Osteoblast (primary cell): ENCODE measurements at places on chromosomes 2 and 18. TPM values are rescaled to one million over a fixed set of nuclear protein-coding genes. Genes with fewer than 3 reads are reported as not detected.

DNA sequence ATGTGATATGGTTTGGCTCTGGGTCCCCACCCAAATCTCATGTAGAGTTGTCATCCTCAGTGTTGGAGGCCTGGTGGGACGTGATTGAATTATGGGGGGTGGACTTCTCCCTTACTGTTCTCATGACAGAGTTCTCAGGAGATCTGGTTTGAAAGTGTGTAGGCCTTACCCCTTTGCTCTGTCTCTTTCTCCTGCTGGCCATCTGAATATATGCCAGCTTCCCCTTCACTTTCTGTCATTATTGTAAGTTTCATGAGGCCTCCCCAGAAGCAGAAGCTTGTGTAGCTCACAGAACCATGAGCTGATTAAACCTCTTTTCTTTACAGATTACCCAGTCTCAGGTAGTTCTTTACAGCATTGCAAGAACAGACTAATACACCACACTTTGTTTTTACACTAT lies 222.3 kb downstream of the DOK6 start:
- H3K4me3 ChIP-seq = no peak overlapping the region
- no peak overlapping the region for H3K27ac ChIP-seq
- H3K4me1 ChIP-seq = no peaks in the 10 kb centered on the region

GRCh38 chr2:46375566-46376125 lies 78.4 kb downstream of the EPAS1 start:
- H3K27ac ChIP-seq = no peak overlapping the region
- no peaks in the 10 kb centered on the region for H3K4me1 ChIP-seq
- H3K4me3 ChIP-seq = no peak overlapping the region
- H3K27me3 ChIP-seq = no peaks in the 10 kb centered on the region
- DNase-seq = peak; percentile 68
- peaks cover 88% of the 10 kb centered on the region for H3K36me3 ChIP-seq

GRCh38 chr2:215791481-215791937 lies 221.8 kb downstream of the MREG start:
- no peak for DNase-seq
- H3K27me3 ChIP-seq = no peaks in the 10 kb centered on the region
- peaks cover 38% of the 10 kb centered on the region for H3K4me1 ChIP-seq
- no peak overlapping the region for H3K27ac ChIP-seq
- H3K36me3 ChIP-seq = no peaks in the 10 kb centered on the region

DNA sequence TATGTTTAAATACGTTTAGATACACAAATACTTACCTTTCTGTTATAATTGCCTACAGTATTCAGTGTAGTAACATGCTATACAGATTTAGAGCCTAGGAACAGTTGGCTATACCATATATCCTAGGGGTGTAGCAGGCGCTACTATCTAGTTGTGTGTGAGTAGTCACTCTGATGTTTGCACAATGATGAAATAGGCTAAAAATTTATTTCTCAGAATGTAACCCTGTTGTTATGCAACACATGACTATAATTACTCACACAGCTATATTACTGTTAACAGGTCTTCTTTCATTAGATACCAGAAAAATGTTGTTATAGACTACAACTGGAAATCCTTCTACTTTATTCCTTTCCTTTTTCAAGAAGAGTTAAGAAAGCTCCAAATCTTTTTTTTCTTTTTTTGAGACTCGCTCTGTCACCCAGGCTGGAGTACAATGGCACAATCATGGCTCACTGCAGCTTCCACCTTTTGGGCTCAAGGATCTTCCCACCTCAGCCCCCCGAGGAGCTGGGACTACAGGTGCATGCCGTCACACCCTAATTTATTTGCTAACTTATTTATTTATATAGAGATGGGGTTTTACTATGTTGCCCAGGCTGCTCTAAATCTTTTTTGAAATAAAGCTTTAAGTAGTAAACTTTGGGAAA lies 48.5 kb downstream of the C2orf74 start:
- H3K4me1 ChIP-seq = peaks cover 16% of the 10 kb centered on the region
- peak overlapping the region; percentile 62 for H3K27ac ChIP-seq
- DNase-seq = peak; percentile 13
- no peaks in the 10 kb centered on the region for H3K27me3 ChIP-seq

DNA sequence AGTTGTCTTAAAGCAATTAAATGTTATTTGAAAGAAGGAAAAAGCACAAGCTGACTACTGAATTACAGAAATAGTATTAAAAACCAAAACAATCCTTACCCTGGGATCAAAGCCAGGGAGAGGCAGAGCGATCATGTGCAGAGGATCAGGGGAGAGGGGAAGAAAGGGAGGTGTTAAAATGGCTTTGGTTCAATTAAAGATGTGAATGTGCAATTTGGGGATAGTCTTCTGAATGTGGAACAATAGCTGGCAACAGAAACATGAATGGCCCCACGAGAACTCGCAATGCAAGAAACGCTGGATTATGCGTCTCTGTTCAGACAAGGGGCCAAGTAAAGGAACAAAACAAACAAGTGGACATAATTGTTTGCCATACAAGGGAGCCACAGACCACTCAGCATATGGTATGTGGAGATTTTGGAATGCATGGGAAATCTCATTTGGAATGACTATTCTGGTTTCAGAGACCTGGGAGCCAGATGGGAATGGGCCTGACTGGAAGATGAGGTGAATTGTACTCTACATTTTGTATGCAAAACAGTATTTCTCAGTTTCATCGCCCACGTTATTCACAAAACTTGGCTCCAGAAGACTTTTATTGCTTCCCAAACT lies 155.4 kb downstream of the SLC4A3 start:
- DNase-seq = no peak
- H3K4me1 ChIP-seq = no peaks in the 10 kb centered on the region

- H3K4me1 ChIP-seq = peaks cover 42% of the 10 kb centered on the region
- no peak overlapping the region for H3K27ac ChIP-seq
- no peaks in the 10 kb centered on the region for H3K27me3 ChIP-seq
- H3K36me3 ChIP-seq = no peaks in the 10 kb centered on the region
- no peak overlapping the region for H3K4me3 ChIP-seq
- no peak for DNase-seq
Observed at GRCh38 chr2:182592691-182593393, 123.2 kb upstream of the DNAJC10 start.

DNA sequence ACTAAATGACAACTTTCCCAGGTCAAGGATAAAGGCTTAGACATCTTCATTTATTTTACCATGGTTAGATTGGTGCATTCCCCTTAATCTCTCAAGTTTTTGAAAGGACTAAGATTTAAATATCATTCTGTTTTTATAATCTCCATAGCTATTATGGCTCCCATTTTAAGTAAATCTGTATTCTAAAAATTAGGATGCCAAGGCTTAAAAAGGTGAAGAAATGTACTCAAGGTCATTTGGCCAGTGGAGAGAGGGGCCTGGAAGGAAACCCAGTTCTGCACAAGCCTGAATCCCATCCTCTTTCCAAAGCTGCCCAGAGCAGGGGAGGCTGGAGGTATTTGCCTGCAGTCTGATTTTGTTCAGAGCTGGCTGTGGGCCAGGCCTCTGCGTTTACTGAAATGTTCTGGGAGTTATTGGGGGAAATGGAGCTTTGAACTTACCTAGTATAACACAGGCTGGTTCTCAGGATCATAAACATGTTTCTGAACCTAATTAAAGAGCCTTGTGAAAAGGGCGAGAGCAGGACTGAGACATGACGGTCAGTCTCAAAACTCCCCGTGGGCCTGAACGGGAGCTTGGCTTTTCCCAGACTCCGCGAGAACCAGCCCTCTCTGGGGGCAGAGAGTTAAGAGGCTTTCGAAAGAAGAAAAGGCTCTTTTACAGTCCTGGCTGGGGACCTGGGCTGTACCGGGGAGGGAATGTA lies 85.6 kb downstream of the DDX1 start:
- H3K27ac ChIP-seq = no peak overlapping the region
- no peaks in the 10 kb centered on the region for H3K4me1 ChIP-seq
- no peak overlapping the region for H3K4me3 ChIP-seq
- H3K27me3 ChIP-seq = no peaks in the 10 kb centered on the region
- no peaks in the 10 kb centered on the region for H3K36me3 ChIP-seq
- DNase-seq = no peak

DNA sequence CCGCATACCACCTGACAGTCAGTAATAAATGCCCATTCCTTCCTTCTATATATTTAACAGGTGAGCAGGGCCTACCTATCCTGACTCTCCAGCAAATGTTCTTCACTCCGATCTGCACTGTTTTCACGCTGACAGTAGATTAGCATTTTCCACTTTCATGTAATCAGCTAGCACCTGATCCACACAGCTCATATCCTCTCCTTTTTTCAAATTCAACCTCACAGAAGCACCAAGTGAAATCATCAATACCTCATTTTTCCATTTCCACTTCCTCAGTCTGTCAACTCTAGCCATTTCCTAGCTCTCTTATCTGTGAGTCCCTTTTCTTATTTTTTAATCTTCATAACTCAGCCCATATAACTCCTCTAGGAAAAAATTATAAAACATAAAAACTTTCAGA lies 402.8 kb downstream of the ZEB2 start:
- H3K27ac ChIP-seq = no peak overlapping the region
- peaks cover 18% of the 10 kb centered on the region for H3K4me1 ChIP-seq
- H3K36me3 ChIP-seq = no peaks in the 10 kb centered on the region
- peak; percentile 51 for DNase-seq

- H3K36me3 ChIP-seq = peaks cover 9% of the 10 kb centered on the region
- no peak overlapping the region for H3K4me3 ChIP-seq
- H3K27me3 ChIP-seq = no peaks in the 10 kb centered on the region
- H3K27ac ChIP-seq = no peak overlapping the region
Observed at GRCh38 chr18:2617401-2617998, 38.0 kb upstream of the SMCHD1 start.

DNA sequence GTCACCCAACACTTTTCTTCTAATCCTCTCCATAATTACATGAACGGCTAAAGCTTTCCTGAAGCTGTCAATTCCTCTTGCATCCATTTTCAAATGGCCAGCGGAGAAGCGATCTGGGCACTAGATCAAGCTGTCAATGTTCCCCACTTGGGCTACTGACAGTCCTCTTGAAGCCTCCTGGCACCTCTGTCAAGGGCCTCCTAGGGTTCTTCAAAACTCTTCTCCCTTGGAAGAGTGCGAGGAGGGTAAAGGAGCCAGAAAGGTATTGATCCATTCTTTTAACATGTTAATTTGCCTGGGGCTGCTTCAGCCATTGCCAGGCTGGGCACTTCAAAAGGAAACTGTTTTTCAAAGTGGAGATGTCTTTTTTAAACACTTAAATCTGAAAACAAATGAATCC lies 19.8 kb downstream of the EPHA4 start:
- DNase-seq = no peak
- no peak overlapping the region for H3K27ac ChIP-seq
- H3K27me3 ChIP-seq = no peaks in the 10 kb centered on the region
- no peaks in the 10 kb centered on the region for H3K36me3 ChIP-seq
- H3K4me1 ChIP-seq = no peaks in the 10 kb centered on the region

DNA sequence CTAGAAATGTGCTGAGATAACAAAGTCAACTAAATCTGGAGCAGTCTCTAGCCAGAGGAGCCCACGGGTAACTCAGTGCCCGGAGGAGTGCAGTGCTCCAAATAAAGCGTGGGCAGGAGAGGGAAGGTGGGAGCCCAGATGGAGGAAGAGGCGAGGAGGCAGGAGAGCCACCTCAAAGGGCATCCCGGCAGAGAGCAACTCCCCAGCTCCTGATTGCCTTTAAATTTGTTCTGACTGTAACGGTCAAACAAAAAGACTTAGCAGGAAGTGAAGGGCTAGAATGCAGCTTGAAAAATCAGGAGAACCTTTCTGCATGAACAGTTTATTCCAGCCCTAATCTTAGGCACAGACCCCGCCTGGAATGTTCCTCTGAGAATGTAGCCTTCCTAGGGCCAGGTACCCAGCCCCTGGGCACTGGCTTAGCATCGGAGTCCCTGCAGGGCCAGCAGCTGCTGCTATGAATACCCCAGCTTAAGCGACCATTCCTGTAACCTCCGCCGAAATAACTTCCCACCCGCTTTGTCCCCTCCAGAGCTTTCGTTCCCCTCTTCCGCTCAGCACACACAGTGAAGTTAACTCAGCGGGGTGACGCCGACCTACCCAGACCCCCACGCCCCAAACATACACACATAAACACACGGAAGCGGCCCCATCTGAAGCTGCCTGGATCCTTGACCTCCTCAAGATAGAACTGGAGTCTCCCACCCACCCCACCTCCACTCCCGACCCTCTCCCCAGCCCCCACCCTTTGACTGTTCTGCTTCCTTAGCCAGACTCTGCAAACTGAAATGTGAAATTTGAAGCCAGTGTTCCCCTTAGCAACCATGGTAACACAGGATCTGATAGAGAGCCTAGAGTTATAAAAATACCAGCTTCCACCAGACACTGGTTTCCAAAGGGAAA lies 123.2 kb downstream of the SMAD7 start:
- peaks cover 65% of the 10 kb centered on the region for H3K4me1 ChIP-seq
- peak; percentile 91 for DNase-seq
- H3K27ac ChIP-seq = peak overlapping the region; percentile 94

GRCh38 chr18:45861926-45862325 lies 36.5 kb downstream of the SIGLEC15 start:
- no peaks in the 10 kb centered on the region for H3K27me3 ChIP-seq
- no peak for DNase-seq
- peaks cover 19% of the 10 kb centered on the region for H3K4me1 ChIP-seq
- H3K36me3 ChIP-seq = peaks cover 92% of the 10 kb centered on the region
- no peak overlapping the region for H3K4me3 ChIP-seq
- H3K27ac ChIP-seq = peak overlapping the region; percentile 6

DNA sequence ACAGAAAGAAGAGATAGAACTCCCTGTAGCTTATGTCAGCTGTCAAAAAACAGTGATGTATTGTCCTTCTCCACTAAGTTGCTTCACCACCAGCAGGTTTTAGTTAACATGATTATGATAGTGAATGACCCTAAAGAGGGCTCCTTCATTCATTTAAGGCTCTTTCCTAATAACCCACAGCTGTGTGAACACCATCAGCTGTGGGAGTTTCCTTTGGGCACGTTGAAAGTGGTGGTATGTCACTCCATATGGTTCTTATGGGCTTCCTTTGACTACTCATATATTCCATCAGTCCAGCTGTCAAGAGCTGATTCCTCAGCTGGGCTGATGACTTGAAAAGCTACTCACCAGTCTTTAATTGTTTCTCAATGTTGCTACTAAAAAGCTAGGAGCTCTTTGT lies 210.3 kb downstream of the UBE2E3 start:
- no peak overlapping the region for H3K4me3 ChIP-seq
- no peak for DNase-seq
- no peak overlapping the region for H3K27ac ChIP-seq
- no peaks in the 10 kb centered on the region for H3K4me1 ChIP-seq

GRCh38 chr2:216680951-216681629 lies 14.3 kb downstream of the IGFBP5 start:
- DNase-seq = peak; percentile 73
- no peak overlapping the region for H3K27ac ChIP-seq
- peaks cover 9% of the 10 kb centered on the region for H3K4me1 ChIP-seq
- peaks cover 14% of the 10 kb centered on the region for H3K27me3 ChIP-seq
- H3K36me3 ChIP-seq = no peaks in the 10 kb centered on the region
- no peak overlapping the region for H3K4me3 ChIP-seq

OXER1 gene
- total RNA-seq = 0.29 TPM in 1 of 2 replicates, not detected in the other

CCDC178 gene
- total RNA-seq = not detected in 2 replicates

NAT8 gene
- not detected in 2 replicates for total RNA-seq

TTR gene
- total RNA-seq = not detected in 2 replicates

ZBTB7C gene
- 0.29 and 0.36 TPM in 2 replicates for total RNA-seq

COA5 gene
- 17.4 and 21.2 TPM in 2 replicates for total RNA-seq

OR6B2 gene
- not detected in 2 replicates for total RNA-seq

EN1 gene
- total RNA-seq = 0.29 and 0.72 TPM in 2 replicates
